Thyroid gland (tissue), 4 donors: ENCODE measurements at places on chromosomes 6 and 20. TPM values are rescaled to one million over a fixed set of nuclear protein-coding genes. Genes with fewer than 3 reads are reported as not detected.

DNA sequence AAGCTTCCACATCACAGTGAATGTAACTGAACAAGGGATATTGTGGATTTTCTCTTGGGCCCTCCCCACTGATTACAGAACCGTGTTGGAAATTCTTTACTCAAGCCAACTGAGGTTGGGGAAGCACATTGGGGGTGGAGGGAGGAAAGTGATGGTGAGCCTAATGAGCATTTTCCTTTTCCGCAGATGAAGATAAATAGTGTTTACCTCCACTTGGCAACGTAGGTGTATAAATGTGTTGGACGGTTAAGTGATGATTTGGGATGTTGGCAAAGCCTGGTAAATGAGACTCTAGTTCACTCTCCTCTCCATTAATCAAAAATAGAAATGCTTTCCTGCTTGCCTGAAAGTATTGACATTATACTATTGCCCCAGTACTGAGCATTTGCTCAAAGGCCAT is 27.1 kb upstream of the NRN1 start:
- no peaks in the 10 kb centered on the region for H3K27me3 ChIP-seq
- no peaks in the 10 kb centered on the region for H3K4me1 ChIP-seq

GRCh38 chr6:105263685-105264610 is 84.1 kb upstream of the POPDC3 start:
- H3K27me3 ChIP-seq, result no peaks in the 10 kb centered on the region
- no peak for DNase-seq
- H3K4me1 ChIP-seq, result peaks cover 14% of the 10 kb centered on the region
- H3K36me3 ChIP-seq, result no peaks in the 10 kb centered on the region

- peaks cover 24% of the 10 kb centered on the region for H3K4me1 ChIP-seq
- no peaks in the 10 kb centered on the region for H3K36me3 ChIP-seq
- no peak for DNase-seq
- no peaks in the 10 kb centered on the region for H3K27me3 ChIP-seq
- no peak overlapping the region for H3K4me3 ChIP-seq
- no peak overlapping the region for H3K27ac ChIP-seq
These were observed 135.7 kb downstream of the ALDH8A1 start for GRCh38 chr6:134814076-134814695.

PTGIS gene
- total RNA-seq, result 41.2 TPM

SPATS1 gene
- not detected for total RNA-seq

CTNNBL1 gene
- total RNA-seq, result 31.2 TPM

GRCh38 chr6:35428421-35429149 is 23.6 kb upstream of the FANCE start:
- no peak for DNase-seq
- H3K27me3 ChIP-seq, result no peaks in the 10 kb centered on the region
- peaks cover 36% of the 10 kb centered on the region for H3K36me3 ChIP-seq

GRCh38 chr6:150711584-150712504 is 112.2 kb downstream of the PLEKHG1 start:
- no peaks in the 10 kb centered on the region for H3K27me3 ChIP-seq
- DNase-seq, result peak; percentile 59
- H3K4me3 ChIP-seq, result no peak overlapping the region
- H3K4me1 ChIP-seq, result peaks cover 8% of the 10 kb centered on the region
- H3K27ac ChIP-seq, result no peak overlapping the region

IL17F gene
- not detected for total RNA-seq

SLC17A4 gene
- total RNA-seq, result not detected

- no peaks in the 10 kb centered on the region for H3K36me3 ChIP-seq
- H3K27ac ChIP-seq, result no peak overlapping the region
- no peaks in the 10 kb centered on the region for H3K4me1 ChIP-seq
These were observed 303.3 kb upstream of the MMS22L start for GRCh38 chr6:97586344-97586743.

- DNase-seq, result no peak
- no peaks in the 10 kb centered on the region for H3K36me3 ChIP-seq
- no peak overlapping the region for H3K27ac ChIP-seq
- H3K4me1 ChIP-seq, result no peaks in the 10 kb centered on the region
- H3K4me3 ChIP-seq, result no peak overlapping the region
These were observed 10.6 kb upstream of the DLK2 start for GRCh38 chr6:43465948-43466347.

FAM83C gene
- not detected for total RNA-seq

SMOC2 gene
- total RNA-seq, result 25.7 TPM

EYS gene
- total RNA-seq, result not detected

GRCh38 chr20:49750611-49751396 is 37.1 kb upstream of the B4GALT5 start:
- no peaks in the 10 kb centered on the region for H3K27me3 ChIP-seq
- H3K27ac ChIP-seq, result no peak overlapping the region
- peaks cover 4% of the 10 kb centered on the region for H3K4me1 ChIP-seq
- no peaks in the 10 kb centered on the region for H3K36me3 ChIP-seq
- peak; percentile 7 for DNase-seq
- no peak overlapping the region for H3K4me3 ChIP-seq

DNA sequence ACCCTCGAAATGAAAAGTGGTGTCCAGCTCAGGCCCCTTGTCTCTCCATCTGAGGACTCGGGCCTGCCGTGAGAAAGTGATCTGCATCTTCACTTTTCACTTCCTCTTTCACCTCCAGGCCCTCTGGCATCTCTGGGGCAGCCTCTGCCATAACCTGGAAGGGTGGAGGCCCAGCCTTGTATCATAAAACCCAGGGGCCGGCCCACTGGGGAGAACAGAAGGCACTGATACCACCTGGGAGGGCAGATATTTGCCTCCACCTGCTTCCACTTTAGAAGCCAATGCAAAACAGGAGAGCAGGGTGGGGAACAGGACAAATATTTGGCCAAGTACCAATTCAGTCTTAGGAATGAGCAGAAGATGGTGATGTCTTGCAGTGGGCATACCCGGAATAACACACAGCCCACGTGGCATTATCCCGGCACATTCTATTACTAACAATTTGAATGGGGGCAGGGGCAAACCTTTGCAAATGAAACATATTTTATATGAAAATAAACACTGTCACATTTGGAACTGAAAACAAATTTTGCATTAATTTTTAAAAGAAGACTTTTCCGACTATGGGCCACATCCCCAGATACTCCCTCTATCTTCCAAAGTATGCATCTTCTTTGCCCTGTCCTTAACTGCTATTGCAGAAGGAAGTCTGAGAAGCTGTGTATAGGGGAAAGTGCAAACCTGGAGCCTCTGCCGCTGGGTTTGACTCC is 69.2 kb upstream of the TBC1D7 start:
- H3K36me3 ChIP-seq, result no peaks in the 10 kb centered on the region
- H3K4me3 ChIP-seq, result no peak overlapping the region
- H3K27me3 ChIP-seq, result no peaks in the 10 kb centered on the region
- no peak overlapping the region for H3K27ac ChIP-seq

- DNase-seq, result no peak
- H3K27ac ChIP-seq, result no peak overlapping the region
- no peaks in the 10 kb centered on the region for H3K36me3 ChIP-seq
- H3K4me1 ChIP-seq, result no peaks in the 10 kb centered on the region
These were observed 283.0 kb downstream of the HTR1B start for GRCh38 chr6:77180326-77180725.
